GM04503 (cell line): ENCODE measurements at places on chromosomes 5 and 9.

DNA sequence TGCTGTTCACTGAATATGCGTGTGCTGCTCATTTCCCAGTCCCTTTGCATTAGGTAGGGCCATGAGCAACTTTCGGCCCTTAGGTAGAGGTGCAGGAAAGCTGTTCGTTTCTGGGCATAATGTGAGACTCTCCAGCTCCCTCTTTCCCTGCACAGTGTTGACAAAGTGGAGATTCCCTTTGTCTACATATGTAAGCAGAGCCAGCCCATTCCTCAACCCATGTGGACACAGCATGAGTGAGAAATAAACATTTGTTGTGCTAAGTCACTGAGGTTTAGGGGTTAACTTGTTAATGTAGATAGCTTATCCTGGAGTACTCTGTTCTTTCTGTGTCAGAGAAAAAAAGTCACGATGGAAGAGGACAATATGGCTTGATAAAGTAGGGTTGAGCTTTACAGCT is 343.8 kb downstream of the PSAT1 start:
- no peak for DNase-seq

DNA sequence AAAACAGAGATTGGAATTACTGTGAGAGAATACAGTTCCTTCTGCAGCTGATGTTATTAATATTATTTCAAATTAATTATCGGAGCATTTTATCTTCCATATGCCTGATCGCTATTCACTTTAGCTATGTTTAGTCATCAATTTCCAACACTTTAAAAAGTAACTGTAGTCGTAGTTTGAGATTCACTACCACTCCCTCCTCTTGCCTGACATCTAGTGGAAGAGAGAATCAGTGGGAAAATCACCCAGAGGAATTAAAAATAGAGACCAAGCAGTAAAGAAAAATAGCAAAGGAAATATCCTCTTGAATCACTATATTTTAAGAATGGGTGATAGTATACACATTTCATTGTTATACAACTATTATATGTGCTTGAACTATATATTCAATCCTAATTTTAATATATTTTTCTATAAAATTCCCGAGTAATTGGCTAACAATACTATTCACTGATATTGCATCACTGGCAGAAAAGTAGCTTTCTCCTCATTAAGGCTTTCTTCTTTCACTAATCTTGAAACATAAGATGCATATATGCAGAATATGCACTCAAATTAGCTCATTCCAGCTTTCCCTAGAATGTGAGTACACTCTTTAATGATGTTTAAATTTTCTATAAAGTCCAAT is 708.7 kb downstream of the CDH9 start:
- no peak for DNase-seq

DNA sequence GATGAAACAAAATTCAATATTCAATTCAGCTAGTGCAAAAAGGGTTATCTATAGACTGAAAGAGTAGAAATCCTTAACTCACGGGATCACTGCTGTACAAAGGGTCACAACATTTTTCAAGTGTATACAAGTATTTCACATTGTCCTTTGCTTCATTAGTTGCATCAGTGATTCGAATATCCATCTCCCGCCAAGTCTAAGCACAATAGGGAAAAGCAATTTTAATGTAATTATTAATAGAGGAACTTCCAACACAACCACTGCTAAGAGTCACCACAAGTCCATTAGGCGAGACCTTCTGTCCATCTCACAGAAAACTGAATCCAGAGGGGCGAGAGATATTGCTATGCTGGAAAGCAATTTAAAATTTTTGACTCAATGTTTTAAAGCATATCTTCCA is 27.4 kb downstream of the DNAH5 start:
- no peak for DNase-seq

GRCh38 chr5:57698802-57699201 is 216.2 kb upstream of the ACTBL2 start:
- DNase-seq = no peak

DNA sequence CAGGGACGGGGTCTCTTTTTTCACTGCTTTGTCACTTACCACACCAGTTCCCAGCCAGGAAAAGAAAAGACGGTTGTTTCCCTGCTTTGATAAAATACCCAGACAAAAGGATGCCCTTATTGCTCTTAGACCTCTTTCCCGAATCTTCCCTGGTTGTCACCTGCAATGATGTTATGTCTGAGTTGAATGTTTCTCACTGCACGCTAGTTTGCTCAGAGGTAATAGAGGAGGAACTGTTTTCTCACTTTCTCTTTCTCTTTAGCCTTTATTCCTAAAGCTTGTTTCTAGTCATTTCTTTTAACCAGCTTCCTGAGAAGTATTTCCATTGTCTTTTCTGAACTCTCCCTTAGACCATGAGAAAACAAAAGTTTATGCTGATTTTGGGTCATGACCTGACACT is 32.9 kb downstream of the ACER2 start:
- DNase-seq = no peak

DNA sequence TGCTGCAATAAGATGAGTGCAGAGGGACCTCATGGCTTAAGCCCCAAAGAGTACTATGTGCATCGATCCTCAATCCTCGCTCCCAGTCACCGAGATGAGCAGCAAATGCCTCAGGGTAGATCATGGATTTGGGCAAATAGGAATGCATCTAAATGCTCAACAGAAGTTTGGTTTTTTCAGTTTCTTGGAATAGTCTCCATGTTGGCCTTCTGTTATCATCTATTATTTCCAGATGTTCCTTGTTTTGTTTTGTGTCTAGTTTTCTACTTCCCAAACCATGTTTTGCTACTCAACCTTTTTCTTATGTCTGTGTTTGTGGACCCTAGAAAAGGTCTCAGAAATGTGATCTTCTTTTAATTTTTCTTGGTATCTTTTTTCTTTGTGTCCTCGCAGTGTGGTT is 43.5 kb upstream of the RASGRF2 start:
- no peak for DNase-seq

DNA sequence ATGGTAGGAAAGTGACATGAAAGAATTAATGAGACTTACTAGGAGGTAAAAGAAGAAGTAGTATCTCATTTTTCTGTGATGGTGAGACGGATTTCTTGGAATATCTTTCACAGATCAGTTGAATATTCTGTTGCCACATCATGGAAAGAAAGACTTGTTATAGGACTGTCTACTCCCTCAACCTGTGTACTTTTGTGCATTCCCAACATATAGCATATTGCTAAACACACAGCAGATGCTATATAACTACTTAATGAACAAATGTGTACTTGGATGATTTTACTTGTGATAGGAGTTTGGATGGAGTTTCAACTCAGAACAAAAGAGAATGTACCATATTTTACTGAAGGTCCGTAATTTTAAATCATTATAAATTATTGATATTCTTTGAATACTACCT is 128.5 kb downstream of the LURAP1L start:
- no peak for DNase-seq

DNA sequence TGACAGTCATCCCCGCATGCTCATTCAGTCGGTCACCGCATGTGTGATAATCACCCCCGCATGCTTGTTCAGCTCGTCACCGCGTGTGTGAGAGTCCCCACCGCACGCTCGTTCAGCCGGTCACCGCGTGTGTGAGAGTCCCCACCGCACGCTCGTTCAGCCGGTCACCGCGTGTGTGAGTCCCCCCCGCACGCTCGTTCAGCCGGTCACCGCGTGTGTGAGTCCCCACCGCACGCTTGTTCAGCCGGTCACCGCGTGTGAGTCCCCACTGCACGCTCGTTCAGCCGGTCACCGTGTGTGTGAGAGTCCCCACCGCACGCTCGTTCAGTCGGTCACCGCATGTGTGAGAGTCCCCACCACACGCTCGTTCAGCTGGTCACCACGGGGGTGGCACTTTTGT is 3.5 kb downstream of the TRAF2 start:
- no peak for DNase-seq

DNA sequence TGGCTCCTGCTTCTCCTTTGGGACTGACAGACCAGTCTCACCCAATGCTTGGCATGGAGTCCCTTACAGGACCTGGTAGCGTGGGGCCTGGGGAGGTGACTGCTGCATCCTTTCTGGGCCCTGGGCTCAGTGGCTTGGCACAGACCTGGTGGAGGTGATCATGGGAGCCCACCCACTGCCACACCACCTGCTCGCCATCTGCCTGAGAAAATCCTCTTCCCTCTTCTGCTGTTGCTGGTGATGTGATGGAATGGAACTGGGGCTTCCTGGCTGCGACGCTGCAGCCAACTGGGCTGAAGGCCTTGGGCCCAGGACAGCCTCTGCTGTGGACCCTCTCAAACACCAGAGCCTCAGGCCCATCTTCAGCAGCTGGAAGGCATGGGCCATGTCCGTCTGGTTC is 122.5 kb upstream of the PANK3 start:
- DNase-seq = no peak

GRCh38 chr5:127834094-127834531 is 130.9 kb downstream of the CCDC192 start:
- DNase-seq = no peak

DNA sequence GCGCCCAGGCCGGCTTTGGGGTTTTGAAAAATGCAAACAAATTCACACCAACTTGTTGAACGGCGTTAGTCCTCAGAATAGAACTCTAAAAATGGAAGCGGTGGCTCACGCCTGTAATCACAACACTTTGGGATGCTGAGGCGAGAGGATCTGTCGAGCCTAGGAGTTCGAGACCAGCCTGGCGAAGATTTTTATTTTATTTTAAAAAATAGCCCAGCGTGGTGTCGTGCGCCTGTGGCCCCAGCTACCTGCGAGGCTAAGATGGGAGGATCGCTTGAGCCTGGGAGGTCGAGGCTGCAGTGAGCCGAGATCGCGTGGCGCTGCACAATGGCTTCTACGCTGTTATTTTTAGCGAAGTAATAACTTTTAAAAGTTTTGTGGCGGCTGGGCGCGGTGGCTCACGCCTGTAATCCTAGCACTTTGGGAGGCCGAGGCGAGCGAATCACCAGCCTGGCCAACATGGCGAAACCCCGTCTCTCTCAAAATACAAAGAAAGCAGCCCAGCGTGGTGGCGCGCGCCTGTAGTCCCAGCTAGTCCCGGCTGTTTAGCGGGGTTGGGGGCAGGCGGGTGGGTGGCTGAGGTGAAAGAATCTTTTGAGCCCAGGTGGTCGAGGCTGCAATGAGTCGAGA is 694 bp upstream of the PLIN2 start:
- no peak for DNase-seq
